Bronchial smooth muscle cell (primary cell): ENCODE measurements at places on chromosomes 3 and 15. TPM values are rescaled to one million over a fixed set of nuclear protein-coding genes. Genes with fewer than 3 reads are reported as not detected.

CDHR4 gene
- 0.16 and 0.43 TPM in 2 replicates for total RNA-seq

FGF12 gene
- under 0.01 TPM in 1 of 2 replicates, not detected in the other for total RNA-seq

IL17RB gene
- total RNA-seq = under 0.01 and 0.09 TPM in 2 replicates

SH2D7 gene
- total RNA-seq = not detected in 2 replicates

NME9 gene
- not detected in 2 replicates for total RNA-seq

COL6A5 gene
- total RNA-seq = not detected in 2 replicates

HTR3E gene
- total RNA-seq = not detected in 2 replicates

GRAMD1C gene
- total RNA-seq = 4.9 and 6.8 TPM in 2 replicates

CLDN18 gene
- not detected in 2 replicates for total RNA-seq

CFAP100 gene
- not detected in 2 replicates for total RNA-seq

TADA3 gene
- total RNA-seq = 39.2 and 62.9 TPM in 2 replicates

ST8SIA2 gene
- not detected in 2 replicates for total RNA-seq

LSMEM2 gene
- not detected in 2 replicates for total RNA-seq

GALK2 gene
- 57.5 and 86.6 TPM in 2 replicates for total RNA-seq

SLC24A5 gene
- total RNA-seq = not detected in 2 replicates

SNAP23 gene
- 61.5 and 71.6 TPM in 2 replicates for total RNA-seq

RBP2 gene
- not detected in 2 replicates for total RNA-seq

NR2E3 gene
- 0.09 and 0.47 TPM in 2 replicates for total RNA-seq

CEP97 gene
- total RNA-seq = 8.7 and 10.1 TPM in 2 replicates

TEX55 gene
- not detected in 2 replicates for total RNA-seq

RPUSD3 gene
- total RNA-seq = 19.5 and 19.7 TPM in 2 replicates

RLBP1 gene
- total RNA-seq = not detected in 2 replicates

FBXO40 gene
- total RNA-seq = not detected in 2 replicates

CD80 gene
- total RNA-seq = 0.16 and 0.26 TPM in 2 replicates

AGTR1 gene
- total RNA-seq = 1.0 and 2.5 TPM in 2 replicates

PLA2G4F gene
- total RNA-seq = under 0.01 TPM in 1 of 2 replicates, not detected in the other

DUOXA2 gene
- not detected in 2 replicates for total RNA-seq

CPN2 gene
- not detected in 2 replicates for total RNA-seq

SEMA3B gene
- total RNA-seq = 31.7 and 36.9 TPM in 2 replicates

LYSMD2 gene
- total RNA-seq = 1.3 and 2.5 TPM in 2 replicates

TMEM108 gene
- total RNA-seq = not detected in 2 replicates

ADAMTS7 gene
- total RNA-seq = 1.1 and 4.1 TPM in 2 replicates

LARP6 gene
- 83.7 and 93.6 TPM in 2 replicates for total RNA-seq

KNL1 gene
- total RNA-seq = 0.52 and 1.7 TPM in 2 replicates

BDH1 gene
- total RNA-seq = 1.4 and 2.0 TPM in 2 replicates

C2CD4B gene
- not detected in 2 replicates for total RNA-seq

FAM3D gene
- not detected in 2 replicates for total RNA-seq

OSBPL10 gene
- 1.7 and 5.0 TPM in 2 replicates for total RNA-seq

IMPG2 gene
- total RNA-seq = 0.32 and 0.86 TPM in 2 replicates

CDCP1 gene
- 1.4 and 5.5 TPM in 2 replicates for total RNA-seq

GOLGA8T gene
- total RNA-seq = under 0.01 and 0.17 TPM in 2 replicates

DUOX1 gene
- total RNA-seq = under 0.01 and 0.16 TPM in 2 replicates

SERPINI2 gene
- not detected in 2 replicates for total RNA-seq
